ENCODE measurements at places on chromosomes 16 and 17.

- ATAC-seq, result peak; percentile 87
Measured at GRCh38 chr16:85659805-85660511, 28.8 kb downstream of the GINS2 start.

DNA sequence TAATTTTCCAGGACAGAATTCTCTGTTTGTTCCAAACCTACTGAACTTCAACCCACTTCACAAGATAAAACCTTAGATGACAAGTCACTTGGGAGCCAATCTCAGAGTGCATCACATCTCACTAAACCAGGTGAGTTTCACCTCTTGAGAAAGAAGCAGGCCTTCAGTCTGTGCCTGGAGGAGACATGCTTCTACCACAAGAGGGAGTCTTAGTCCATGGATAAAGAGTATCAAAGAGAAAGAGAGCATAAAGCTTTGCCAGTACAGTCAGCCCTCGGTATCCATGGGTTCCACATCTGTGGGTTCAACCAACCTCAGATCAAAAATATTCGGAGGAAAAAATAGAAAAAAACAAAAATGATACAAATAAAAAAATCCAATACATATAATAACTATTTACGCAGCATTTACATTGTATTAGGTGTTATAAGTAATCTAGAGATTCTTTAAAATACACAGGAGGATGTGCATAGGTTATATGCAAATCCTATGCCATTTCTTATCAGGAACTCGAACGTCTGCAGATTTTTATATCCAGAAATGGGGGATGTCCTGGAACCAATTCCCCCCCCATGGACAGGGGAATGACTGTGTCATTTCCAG lies 37.7 kb downstream of the DUSP14 start:
- ATAC-seq, result peak; percentile 95

DNA sequence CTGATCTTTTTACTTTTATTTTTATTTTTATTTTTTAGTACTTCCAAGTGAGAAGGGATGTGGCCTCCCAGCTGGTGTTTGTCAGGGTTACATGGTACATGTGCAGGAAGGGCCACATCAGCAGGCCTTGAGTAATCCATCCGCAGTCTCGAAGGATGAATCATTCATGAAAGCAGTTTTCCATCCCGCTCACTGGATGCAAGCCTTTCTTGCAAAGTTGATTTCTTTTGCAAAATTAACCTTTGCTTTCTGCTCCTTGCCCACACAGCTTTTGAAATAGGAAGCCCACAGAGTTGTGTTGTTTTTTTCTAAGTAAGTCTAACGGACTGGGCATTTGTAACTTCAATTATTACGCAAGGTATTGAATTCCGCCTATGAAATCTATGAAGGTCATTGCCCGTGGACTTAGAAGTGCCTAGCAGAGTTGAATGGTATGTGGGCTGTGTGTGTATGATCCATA lies 157.4 kb downstream of the PRKCA start:
- peak; percentile 90 for ATAC-seq

- no peak for ATAC-seq
Measured at GRCh38 chr17:900336-900934, 79.1 kb downstream of the NXN start.

GRCh38 chr17:79407385-79407784 lies 203.5 kb downstream of the RBFOX3 start:
- no peak for ATAC-seq

DNA sequence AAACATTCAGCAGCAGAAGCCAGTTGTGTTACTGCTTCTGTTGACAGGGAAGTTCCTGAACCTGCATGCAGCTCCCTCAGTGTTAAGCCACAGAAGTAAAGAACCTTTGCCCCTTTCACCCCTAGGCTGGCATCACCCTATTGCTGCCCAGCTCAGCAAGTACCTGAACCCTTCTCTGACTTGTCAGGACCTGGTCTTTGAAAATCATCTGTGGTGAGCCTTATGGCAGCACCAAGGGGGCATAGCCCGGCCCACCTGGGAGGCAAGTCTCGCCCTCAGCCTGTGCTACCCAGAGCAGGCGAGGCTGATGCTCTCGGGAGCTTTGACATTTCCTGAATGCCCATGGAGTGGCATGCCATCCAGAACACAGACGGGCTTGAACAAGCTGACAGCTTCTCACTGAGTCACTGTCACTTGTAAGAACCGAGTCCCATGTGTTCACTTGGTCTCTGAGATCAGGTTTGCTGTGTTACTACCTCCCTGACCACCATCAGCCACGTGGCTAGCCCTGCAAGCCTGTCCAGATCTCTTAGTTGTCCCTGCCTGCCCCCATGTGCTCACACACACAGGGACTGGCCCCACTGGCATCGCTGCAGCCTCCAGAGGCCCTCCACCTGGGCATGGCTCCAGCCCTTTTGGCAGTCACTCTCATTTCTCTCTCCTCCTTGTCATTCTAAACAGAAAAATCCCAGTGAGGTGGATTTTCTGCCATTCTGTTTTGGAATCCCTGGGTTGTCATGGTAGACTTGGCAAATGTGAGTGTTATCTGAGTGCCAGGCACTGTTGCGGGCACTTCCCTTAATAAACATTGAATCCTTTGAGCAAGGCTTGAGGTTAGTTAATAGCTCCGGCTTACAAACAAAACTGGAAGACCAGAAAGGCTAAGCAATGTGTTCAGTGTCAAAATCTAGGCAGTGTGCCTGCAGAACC lies 2.9 kb upstream of the CARMIL2 start:
- peak; percentile 70 for ATAC-seq

GRCh38 chr16:25366078-25366477 lies 108.4 kb upstream of the ZKSCAN2 start:
- ATAC-seq, result no peak

GRCh38 chr17:30433514-30433913 lies 43.7 kb upstream of the GOSR1 start:
- peak; percentile 93 for ATAC-seq

DNA sequence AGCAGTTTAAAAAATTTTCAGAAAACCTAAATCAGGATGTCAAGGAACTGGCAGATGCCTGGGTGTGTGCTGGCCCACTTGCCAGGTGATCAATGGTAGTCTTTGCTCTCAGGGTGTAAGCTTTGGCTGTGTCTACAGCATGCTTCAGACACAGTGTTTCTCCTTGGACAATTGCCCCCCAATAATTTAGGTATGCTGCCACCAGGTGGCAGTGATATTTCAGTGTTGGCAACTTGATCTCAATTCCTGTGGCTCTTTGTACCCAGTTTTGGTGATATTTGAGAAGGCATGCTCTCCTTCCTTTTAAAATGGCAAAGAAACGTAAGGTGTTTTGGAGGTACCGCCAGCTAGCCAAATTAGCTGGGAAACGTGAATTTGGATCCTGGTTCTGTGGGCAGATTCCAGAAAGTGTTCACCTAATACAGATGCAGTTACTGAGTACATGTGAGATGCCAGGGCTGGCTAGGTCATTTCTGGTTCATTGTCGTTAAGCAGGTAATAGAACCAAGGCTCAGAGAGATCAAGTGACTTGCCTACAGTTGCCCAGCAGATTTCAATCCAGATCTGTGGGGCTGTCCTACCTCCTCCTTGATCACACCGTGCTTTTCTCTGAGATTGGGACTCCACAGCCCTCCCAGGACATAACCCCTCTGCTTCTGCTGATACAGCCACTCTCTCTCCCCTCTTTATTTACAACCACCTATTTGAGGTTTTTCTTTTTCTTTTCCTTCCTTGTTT lies 155.6 kb upstream of the PLCG2 start:
- ATAC-seq, result peak; percentile 68

DNA sequence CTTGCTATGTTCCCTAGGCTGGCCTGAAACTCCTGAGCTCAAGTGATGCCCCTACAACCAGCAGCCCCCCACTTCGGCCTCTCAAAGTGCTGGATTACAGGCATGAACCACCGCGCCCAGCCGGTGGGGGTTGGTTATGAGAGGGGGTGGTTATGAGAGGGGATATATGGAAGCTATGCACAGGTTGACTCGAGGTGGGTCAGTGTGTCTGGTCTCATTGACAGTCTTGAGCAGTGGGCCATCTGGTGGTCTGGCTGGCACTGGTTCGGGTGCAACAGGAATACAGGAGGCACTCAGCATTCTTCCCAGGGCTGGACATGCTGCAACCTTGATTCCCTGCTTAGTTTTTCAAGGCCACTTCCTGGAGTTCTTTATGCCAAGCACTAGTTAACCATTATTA lies 5.6 kb upstream of the STX1B start:
- ATAC-seq, result peak; percentile 59

- peak; percentile 12 for ATAC-seq
Measured at GRCh38 chr17:42387661-42388380, 421 bp downstream of the STAT3 start.

DNA sequence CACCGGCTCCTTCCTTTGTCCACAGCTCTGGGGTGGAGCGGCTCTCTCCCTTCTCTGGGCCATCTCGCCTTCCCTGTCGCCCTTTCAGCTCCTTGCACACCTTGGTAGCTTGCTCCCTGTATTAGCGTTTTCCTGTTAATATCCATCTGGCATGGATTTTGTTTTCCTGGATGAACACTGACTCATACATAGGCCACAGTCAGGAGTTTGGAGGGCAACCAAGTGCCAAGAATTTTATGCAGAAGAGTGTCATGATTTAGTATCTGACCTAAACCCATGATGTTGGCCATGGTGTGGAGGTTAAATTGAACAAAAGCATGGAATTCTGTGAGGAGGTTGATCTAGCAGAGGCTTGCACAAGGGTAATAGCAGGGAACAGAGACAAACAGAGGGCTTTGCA lies 180.9 kb downstream of the AIPL1 start:
- no peak for ATAC-seq
